Colonic mucosa (tissue), 4 donors: ENCODE measurements at places on chromosomes 2 and 18. TPM values are rescaled to one million over a fixed set of nuclear protein-coding genes. Genes with fewer than 3 reads are reported as not detected.

The DNAJC5G gene
- total RNA-seq, result not detected

The IL36B gene
- not detected for total RNA-seq

DNA sequence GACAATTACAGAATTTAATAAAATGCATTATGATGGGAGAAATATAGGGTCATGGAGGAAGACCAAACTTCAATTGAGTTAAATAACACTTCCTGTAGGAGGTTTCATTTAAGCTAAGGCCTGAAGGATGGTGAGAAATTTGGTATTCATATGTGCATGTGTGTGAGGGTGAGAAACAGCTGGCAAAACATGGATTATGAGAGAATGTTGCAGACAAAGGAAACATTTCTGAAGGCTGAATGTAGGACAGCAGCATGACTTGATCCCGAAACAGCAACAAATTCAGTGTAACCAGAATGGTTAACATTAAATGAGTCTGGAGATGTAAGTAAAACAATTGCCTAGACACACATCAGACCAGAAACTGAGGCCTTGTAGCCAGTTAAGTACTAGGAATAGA lies 630.8 kb downstream of the NR4A2 start:
- H3K4me3 ChIP-seq, result no peak overlapping the region
- H3K36me3 ChIP-seq, result no peaks in the 10 kb centered on the region
- no peak overlapping the region for H3K27ac ChIP-seq
- no peak for DNase-seq
- H3K4me1 ChIP-seq, result no peaks in the 10 kb centered on the region
- H3K27me3 ChIP-seq, result no peaks in the 10 kb centered on the region

The POTEJ gene
- not detected for total RNA-seq

- peaks cover 26% of the 10 kb centered on the region for H3K27me3 ChIP-seq
- peak; percentile 22 for DNase-seq
- H3K4me1 ChIP-seq, result peaks cover 9% of the 10 kb centered on the region
Observed at GRCh38 chr18:34222307-34223163, 2.2 kb downstream of the NOL4 start.

DNA sequence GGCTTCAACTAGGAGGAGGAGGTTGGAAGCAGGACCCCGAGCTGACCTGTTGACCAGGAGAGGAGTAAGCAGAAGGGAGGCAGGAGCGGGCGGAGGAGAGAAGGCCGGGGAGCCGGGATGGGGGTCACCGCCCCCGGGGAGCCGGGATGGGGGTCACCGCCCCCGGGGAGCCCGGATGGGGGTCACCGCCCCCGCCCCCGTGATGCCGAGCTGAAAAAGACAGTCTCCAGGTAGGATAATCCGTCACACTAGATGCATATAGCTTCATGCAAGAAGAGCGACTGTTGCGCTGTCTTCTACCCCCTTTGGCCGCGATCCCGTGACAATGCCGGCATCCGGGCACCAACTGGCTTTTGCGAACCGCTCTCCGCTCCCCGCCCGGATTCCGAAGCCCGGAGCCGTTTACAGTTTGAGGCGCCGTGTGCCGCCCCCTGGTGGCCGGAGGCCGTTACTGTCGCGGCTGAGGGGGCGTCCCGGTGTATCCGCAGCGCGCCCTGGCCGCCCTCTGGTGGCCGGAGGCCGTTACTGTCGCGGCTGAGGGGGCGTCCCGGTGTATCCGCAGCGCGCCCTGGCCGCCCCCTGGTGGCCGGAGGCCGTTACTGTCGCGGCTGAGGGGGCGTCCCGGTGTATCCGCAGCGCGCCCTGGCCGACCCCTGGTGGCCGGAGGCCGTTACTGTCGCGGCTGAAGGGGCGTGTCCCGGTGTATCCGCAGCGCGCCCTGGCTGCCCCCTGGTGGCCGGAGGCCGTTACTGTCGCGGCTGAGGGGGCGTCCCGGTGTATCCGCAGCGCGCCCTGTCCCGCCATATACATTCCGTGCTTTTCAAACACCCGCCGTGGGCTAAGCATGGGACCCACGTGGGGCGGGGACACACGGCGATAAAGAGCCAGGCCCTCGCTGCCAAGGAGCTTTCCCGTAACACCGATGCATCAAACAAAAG lies 89.6 kb downstream of the ACTR3 start:
- H3K27me3 ChIP-seq, result no peaks in the 10 kb centered on the region
- H3K36me3 ChIP-seq, result no peaks in the 10 kb centered on the region
- no peak overlapping the region for H3K27ac ChIP-seq
- no peak overlapping the region for H3K4me3 ChIP-seq
